ENCODE measurements at places on chromosomes 3 and 15. TPM values are rescaled to one million over a fixed set of nuclear protein-coding genes. Genes with fewer than 3 reads are reported as not detected.

DNA sequence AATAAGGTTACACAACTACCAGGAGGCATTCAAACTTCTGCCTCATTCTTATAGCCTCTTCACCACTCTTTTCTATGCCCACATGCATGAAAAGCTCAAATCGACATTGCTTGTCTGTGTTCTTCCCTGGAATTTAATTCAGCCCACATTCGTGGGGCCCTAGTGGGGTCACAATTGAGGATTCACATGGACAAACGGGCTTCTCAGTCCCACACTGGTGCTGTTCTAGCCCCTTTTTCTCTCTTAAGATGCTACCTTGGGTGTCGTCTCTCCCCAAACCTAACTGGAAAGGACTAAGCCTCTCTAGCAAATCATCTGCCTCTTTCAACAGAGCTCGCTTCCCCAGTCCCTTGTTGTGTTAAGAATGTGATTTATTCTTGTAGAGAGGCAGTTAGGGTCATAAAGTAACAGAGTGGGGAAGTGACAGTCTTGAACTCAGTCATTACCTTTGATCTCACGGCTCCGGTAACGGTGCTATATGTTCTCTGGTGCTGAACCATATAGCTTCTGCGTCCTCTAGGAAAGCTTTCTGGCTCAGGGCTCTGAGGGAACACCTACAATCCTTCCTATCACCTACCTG lies 4.9 kb downstream of the LPP start:
- DNase-seq: no peak

- no peak for DNase-seq
These were observed 58.9 kb downstream of the CD47 start for GRCh38 chr3:108031895-108032294.

GRCh38 chr3:38601956-38602550 lies 47.4 kb downstream of the SCN5A start:
- DNase-seq: no peak

DNA sequence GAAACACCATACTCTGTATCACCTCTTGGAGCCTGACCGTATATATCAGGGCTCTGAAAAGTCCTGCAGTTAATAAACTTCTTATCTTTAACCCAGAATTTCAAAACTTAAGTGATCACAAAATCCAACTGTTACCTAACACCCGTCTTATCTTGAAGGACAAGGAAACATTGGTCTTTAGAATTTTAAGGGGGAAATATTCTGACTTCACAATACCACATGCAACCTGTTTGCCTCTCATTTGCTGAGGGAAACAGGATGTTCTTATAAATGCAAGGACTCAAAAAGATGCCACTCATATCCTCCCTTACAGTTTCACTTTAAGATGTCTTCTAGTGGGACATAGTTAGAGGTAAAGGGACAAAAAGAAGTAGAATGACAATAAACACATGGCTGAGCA lies 67.9 kb downstream of the CRTC3 start:
- no peak for DNase-seq

GRCh38 chr3:172317481-172317880 lies 130.8 kb downstream of the GHSR start:
- DNase-seq: no peak

DNA sequence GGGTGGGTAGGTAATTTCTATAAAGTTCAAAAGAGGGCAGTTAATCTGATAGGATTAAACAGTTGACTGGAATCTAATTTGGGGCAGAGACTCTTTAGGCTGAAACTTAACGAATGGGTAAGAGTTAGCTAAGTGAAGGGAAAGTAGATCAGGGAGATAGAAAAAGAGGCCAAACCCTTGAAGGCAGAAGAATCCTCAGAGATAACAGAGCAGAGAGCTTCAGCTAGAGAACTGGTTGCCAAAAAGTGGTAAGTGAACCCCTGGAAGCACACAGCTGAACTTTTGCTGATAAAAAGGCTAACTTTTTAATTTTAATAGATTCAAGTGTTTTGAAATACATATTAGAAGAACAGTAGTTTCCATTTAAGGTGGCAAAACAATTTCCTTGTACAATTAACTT lies 99.2 kb downstream of the FHIT start:
- DNase-seq: no peak

- DNase-seq: peak; percentile 34
These were observed 15.1 kb upstream of the TCAIM start for GRCh38 chr3:44323341-44323955.

- DNase-seq: no peak
These were observed 141.7 kb downstream of the FBLN2 start for GRCh38 chr3:13690636-13691035.

DNA sequence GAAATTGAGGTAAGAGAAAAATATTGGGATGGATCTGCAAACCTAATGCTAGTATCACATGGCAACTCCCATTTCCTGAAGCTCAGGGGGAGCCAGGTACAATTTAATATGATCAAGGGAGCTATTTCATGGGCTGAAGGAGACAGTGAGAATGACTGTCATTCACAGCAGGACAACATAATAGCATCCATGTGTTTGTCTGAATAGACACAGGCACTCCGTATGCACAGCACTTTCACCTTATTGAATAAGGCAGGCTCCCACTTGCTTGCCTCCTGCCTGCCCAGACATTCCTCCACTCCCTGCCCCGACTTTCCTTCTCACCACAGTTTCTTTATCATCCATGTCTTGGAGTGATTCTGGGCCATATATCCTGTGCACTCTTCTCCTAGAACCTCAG lies 156.6 kb upstream of the SLC24A5 start:
- no peak for DNase-seq

GRCh38 chr15:101324524-101325177 lies 29.6 kb upstream of the SNRPA1 start:
- DNase-seq: no peak

- DNase-seq: no peak
These were observed 267.0 kb upstream of the THBS1 start for GRCh38 chr15:39313881-39314280.

GRCh38 chr3:167798443-167798842 lies 62.9 kb downstream of the SERPINI1 start:
- DNase-seq: no peak

GRCh38 chr3:133663569-133664313 lies 2.0 kb upstream of the TOPBP1 start:
- DNase-seq: no peak

DNA sequence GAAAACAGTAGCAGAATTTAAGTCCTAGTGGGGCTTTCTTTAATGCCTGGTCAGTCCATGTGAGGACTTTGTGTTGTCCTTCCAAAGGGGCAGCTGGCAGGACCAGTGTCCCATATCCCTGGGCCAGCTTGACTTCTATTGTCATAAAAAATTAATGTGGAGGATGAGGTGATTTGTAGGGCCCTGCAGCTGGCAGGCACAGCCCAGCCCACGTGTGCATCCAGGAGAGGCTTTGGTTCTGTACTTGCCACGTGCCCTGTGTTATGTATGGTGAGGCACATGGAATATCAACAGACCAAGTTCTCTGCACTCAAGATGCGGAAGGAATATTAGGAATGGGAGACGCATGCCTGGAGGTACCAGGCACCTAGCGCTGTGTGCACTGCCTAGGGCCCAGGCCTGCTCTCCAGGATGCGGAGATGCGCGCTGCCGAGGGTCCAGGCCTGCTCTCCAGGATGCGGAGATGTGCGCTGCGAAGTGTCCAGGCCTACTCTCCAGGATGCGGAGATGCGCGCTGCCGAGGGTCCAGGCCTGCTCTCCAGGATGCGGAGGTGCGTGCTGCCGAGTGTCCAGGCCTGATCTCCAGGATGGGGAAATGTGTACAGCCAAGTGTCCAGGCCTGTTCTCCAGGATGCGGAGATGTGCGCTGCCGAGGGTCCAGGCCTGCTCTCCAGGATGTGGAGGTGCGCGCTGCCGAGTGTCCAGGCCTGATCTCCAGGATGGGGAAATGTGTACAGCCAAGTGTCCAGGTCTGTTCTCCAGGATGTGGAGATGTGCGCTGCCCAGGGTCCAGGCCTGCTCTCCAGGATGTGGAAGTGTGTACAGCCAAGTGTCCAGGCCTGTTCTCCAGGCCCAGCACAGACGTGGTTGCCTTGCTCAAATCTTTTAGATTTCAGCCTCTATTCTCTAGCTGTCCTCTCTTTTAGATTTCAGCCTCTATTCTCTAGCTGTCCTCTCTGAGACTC lies 183.3 kb upstream of the ROPN1 start:
- no peak for DNase-seq

- no peak for DNase-seq
These were observed 394.0 kb downstream of the FOXP1 start for GRCh38 chr3:71189480-71189879.

PLSCR5 gene
- not detected for total RNA-seq

HRG gene
- not detected for total RNA-seq

SKOR1 gene
- 3.5 TPM for total RNA-seq

FSD2 gene
- total RNA-seq: not detected

STRIT1 gene
- not detected for total RNA-seq

GOLGB1 gene
- total RNA-seq: 78.5 TPM

NCK1 gene
- 41.5 TPM for total RNA-seq

NAALADL2 gene
- 21.0 TPM for total RNA-seq

ARHGEF26 gene
- total RNA-seq: 88.0 TPM

WDR93 gene
- total RNA-seq: not detected
